Karpas-422 (cell line): ENCODE measurements at places on chromosomes 2 and 18. TPM values are rescaled to one million over a fixed set of nuclear protein-coding genes. Genes with fewer than 3 reads are reported as not detected.

The FAP gene
- total RNA-seq: not detected in 2 replicates

The GATA6 gene
- not detected in 2 replicates for total RNA-seq

- no peaks in the 10 kb centered on the region for H3K36me3 ChIP-seq
- DNase-seq: peak; percentile 49
- H3K4me3 ChIP-seq: no peak overlapping the region
- H3K27me3 ChIP-seq: no peaks in the 10 kb centered on the region
- no peaks in the 10 kb centered on the region for H3K4me1 ChIP-seq
- H3K27ac ChIP-seq: no peak overlapping the region
Measured at GRCh38 chr2:160970052-160970965, 189.9 kb upstream of the TANK start.

DNA sequence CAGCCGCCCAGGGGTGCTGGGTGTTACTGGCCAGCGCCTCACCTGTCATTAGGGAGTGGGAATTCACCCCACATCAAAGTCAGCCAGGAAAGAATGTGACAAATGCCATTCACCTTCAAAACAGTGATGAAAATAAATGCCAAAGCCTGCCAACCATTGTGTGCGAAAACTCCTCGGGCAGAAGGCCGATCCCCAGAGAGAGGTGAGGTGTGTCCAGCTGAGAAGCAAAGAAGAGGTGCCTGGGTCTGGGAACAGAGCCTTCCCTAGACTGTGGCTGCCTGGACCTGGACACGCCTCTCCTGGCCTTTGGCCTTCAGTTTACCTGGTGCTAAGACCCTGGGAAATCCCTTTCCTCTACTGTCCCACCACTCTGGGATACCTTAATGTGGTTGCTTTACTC, 142.7 kb downstream of the CYP26B1 start:
- no peak overlapping the region for H3K27ac ChIP-seq
- no peak overlapping the region for H3K4me3 ChIP-seq
- H3K4me1 ChIP-seq: no peaks in the 10 kb centered on the region
- DNase-seq: no peak

DNA sequence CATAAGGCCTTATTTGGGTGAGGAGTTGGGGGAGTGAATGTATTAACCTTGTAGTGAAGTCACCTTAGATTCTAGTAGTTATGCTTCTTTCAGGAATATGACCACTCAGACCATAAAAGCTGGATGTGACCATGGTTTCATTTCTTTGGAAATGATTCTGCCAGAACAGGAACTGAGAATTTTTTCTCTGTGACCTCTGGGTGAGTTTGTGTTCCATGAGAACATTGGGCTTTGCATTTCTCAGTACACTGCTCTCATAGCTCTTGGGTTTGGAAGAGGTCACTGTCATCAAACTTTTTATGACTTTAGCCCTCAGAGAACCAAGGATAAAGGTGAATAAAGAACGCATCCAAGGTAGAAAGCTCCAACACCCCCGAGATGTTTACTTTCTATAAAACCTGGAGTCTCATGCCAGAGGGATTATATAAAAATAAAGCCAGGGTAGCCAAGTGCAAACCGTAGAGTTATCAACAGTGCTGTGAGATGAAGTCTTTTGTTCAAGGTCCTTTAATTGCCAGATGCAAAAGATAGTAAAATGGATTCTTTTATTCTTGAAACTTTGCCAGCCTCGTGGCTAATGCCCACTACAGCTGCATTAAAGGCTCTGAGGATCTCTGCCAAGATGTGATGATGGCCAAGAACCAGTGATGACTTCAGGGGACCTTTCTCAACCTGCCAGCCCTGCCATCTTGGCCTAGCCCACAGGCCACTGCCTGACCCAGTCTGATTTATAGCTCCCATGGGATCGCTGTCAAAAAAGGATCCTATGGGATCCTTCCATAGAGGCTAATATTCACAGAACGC, 27.8 kb upstream of the MAT2A start:
- H3K4me1 ChIP-seq: no peaks in the 10 kb centered on the region; the same call in 1 of the 2 replicates
- no peak for DNase-seq
- H3K27ac ChIP-seq: no peak overlapping the region
- no peak overlapping the region for H3K4me3 ChIP-seq
- H3K36me3 ChIP-seq: no peaks in the 10 kb centered on the region

GRCh38 chr18:46502444-46502843, 154.6 kb downstream of the LOXHD1 start:
- H3K36me3 ChIP-seq: no peaks in the 10 kb centered on the region
- H3K27ac ChIP-seq: no peak overlapping the region
- no peaks in the 10 kb centered on the region for H3K27me3 ChIP-seq
- no peaks in the 10 kb centered on the region for H3K4me1 ChIP-seq
- H3K4me3 ChIP-seq: no peak overlapping the region

- H3K36me3 ChIP-seq: no peaks in the 10 kb centered on the region
- peaks cover 61% of the 10 kb centered on the region for H3K4me1 ChIP-seq
- peak; percentile 87 for DNase-seq
- peak overlapping the region; percentile 49 for H3K4me3 ChIP-seq
- peaks cover 3% of the 10 kb centered on the region; the same call in 1 of the 2 replicates for H3K27me3 ChIP-seq
- H3K27ac ChIP-seq: peak overlapping the region; percentile 52
Measured at GRCh38 chr2:40282428-40282827, 169.5 kb downstream of the SLC8A1 start.

- H3K4me1 ChIP-seq: peaks cover 22% of the 10 kb centered on the region
- no peak overlapping the region for H3K4me3 ChIP-seq
- peak; percentile 47 for DNase-seq
- H3K27ac ChIP-seq: peak overlapping the region; percentile 42
Measured at GRCh38 chr2:53778536-53779162, 8.1 kb downstream of the ASB3 start.

- no peak overlapping the region for H3K27ac ChIP-seq
- H3K4me1 ChIP-seq: peaks cover 14% of the 10 kb centered on the region
- no peak overlapping the region for H3K4me3 ChIP-seq
- H3K36me3 ChIP-seq: no peaks in the 10 kb centered on the region
- DNase-seq: no peak
- H3K27me3 ChIP-seq: no peaks in the 10 kb centered on the region
Measured at GRCh38 chr2:69483024-69483423, 45.8 kb upstream of the NFU1 start.

GRCh38 chr2:128466376-128466775, 147.7 kb upstream of the HS6ST1 start:
- H3K27ac ChIP-seq: no peak overlapping the region
- no peaks in the 10 kb centered on the region for H3K27me3 ChIP-seq
- H3K4me3 ChIP-seq: no peak overlapping the region
- no peaks in the 10 kb centered on the region for H3K36me3 ChIP-seq

GRCh38 chr18:54503131-54503894, 87.7 kb upstream of the DYNAP start:
- H3K4me3 ChIP-seq: peak overlapping the region; percentile 31
- H3K27ac ChIP-seq: peak overlapping the region; percentile 96
- H3K36me3 ChIP-seq: no peaks in the 10 kb centered on the region
- H3K4me1 ChIP-seq: peaks cover 66% of the 10 kb centered on the region
- no peaks in the 10 kb centered on the region for H3K27me3 ChIP-seq

The FAM228B gene
- total RNA-seq: 6.4 and 16.8 TPM in 2 replicates

DNA sequence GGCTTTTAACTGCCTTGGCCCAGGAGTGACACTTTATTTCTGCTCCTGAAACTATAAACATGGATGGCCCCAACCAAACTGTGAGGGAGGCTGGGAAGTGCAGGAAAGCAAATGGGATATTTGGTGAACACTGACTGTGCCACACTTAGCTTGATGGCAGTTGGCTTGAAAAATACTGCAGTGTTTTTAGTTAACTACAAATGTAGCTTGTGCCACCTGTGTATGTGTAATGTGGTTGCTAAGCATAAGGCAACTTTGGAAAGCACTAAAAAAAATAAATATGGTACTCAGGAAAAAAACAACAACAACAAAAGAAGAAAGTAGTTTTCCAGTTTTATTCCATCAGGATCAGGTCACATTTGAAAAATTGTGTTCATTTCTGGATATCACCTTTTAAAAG, 73.8 kb downstream of the CD28 start:
- H3K27ac ChIP-seq: no peak overlapping the region
- no peaks in the 10 kb centered on the region for H3K27me3 ChIP-seq
- no peaks in the 10 kb centered on the region for H3K4me1 ChIP-seq
- H3K4me3 ChIP-seq: no peak overlapping the region

DNA sequence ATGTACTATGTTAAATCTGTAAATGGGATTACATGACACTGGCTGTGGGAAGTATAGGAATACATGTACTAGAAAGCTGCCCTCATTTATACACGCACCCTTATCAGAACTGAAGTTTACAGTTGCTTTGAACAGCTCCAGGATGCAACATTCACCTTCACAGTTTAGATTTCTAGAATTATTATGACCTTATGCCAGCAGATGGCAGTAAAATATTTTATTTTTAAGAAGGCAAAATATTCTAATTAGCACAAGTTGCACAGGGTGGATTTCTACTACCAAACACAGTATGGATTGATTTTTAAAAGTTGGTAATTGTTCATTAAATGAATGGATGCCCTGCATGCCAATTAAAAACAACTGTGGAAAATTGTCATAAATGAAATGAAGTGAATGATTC, 670.4 kb downstream of the KCNJ3 start:
- no peaks in the 10 kb centered on the region for H3K4me1 ChIP-seq
- H3K27me3 ChIP-seq: no peaks in the 10 kb centered on the region
- no peak overlapping the region for H3K27ac ChIP-seq
- no peaks in the 10 kb centered on the region for H3K36me3 ChIP-seq
